T-cell (primary cell): ENCODE measurements at places on chromosomes 11 and 22.

GRCh38 chr11:61513143-61513765, 4.7 kb downstream of the LRRC10B start:
- DNase-seq = no peak

GRCh38 chr11:66670816-66671215, 6.9 kb downstream of the RBM4B start:
- DNase-seq = no peak

- no peak for DNase-seq
Observed at GRCh38 chr11:12184699-12185098, 74.3 kb downstream of the MICAL2 start.

- DNase-seq = no peak
Observed at GRCh38 chr22:30205281-30206115, 41.1 kb downstream of the LIF start.

DNA sequence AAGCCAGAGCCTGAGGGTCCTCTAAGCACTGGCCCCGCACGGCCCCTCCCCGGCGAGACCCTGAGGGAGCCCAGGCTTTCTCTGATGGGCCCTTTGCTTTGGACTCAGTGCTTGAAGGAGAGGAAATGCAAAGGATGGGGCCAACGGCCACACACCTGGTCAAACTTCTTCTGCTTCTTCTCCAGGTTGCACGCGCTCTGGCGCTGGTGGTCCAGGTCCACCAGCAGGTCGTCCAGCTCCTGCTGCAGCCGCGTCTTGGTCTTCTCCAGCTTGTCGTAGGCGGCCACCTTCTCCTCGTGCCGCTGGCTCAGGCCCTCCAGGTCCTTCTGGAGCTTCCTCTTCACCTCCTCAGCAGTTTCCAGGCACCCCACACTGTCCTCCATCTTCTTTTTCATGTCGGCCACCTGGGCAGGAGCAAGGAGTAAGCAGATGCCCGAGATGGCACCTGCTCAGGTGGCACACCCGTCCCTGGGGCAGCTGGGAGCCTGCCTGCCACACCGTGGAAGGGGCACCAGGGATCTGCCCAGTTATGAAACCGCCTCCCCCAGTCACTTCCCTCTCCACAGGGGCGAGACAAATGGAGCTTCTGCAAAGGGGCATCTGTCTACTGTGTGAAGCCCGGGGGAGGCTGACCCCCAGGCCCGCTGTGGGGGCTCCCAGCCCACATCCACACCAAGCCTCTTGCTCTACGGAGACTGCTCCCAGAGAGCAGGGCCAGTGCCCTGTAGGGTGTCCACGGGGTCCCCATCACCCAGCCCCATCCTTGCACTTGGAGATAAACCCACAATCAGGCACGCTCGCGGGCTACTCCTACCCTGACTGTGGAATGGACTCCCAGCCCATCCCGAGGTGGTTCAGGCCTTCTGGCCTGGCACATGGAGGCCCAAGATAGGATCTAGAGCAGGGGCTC, 39.2 kb downstream of the APOL1 start:
- DNase-seq = no peak

- no peak for DNase-seq
Observed at GRCh38 chr11:3138178-3139085, 26.7 kb downstream of the OSBPL5 start.

DNA sequence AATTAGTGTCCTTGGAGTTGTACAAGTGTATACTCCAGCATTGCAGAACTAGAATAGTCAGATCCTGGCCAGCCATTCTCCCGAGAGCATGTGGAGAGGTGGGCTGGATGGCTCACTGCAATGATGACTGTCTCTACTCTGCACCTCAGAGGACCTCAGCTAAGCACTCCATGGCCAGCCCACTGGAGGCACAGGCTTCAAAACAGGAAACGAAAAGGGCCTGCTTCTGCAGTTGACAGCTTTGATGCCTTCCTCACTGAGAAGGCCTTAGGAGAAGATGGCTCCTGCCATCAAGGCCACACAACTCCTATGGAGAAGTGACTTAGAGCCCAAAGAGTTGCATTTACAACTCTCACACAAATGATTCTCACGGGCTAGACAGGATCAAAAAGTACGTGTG, 9.1 kb downstream of the POLD4 start:
- peak; percentile 23 for DNase-seq

DNA sequence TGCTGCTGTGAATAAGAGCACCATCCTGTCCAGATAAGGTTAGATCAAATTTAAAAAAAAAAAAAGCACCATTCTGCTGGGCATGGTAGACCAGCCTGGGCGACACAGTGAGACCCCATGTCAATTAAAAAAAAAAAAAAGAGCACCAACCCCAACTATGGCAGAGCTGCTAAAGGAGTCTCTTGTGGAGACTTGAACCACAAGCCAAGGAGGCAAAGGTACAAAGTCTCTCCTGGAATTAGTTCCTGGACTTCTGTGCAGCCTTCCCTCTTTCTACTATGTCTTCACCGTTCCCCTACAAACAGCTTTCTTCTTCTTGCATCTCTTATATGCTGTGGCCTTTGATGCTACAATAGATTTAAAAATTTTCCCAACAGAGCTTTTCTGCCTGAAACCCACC, 1.3 kb downstream of the PIK3C2A start:
- DNase-seq = no peak

DNA sequence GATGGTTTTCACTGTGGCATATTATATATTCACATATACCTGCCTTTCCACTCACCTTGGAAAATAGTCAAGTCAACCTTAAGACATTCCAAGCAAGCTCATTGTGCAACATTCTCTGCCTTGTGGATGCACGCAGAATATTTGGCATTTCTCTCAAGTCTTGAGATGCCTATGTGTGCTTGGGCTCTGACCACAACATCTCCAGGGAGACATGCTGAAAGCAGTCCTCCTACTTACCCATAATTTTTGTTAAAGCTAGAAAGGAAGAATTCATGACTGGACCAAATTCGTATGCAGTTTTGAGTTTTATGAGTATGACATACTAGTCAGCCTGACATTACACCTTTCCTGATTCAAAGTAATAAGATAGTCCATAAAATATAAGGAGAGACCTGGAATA, 684.0 kb downstream of the OPCML start:
- no peak for DNase-seq
